ENCODE measurements at places on chromosomes 3 and 15.

DNA sequence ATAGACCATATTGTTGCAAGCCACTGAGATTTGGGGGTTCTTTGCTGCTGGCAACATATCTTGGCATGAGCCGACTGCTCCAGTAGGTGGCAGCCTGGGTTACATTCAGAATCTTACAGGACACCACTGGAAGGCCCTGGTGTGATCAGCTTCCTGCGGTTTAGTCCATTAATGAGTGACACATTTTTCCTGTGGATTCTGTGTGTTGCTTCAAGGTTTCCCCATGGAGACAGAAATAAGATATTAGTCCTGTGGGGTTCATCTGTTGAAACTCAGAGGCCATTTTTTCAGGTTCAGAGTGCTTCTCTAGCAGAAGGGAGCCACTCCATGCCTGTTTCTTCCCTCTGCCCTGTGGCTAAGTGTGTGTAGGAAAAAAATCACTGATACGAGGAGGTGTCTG, 116.2 kb downstream of the MFSD1 start:
- DNase-seq = peak; percentile 29

- no peak for DNase-seq
Measured at GRCh38 chr3:114290911-114291901, 2.6 kb upstream of the TIGIT start.

GRCh38 chr3:68728343-68728742, 204.0 kb downstream of the TAFA4 start:
- no peak for DNase-seq

DNA sequence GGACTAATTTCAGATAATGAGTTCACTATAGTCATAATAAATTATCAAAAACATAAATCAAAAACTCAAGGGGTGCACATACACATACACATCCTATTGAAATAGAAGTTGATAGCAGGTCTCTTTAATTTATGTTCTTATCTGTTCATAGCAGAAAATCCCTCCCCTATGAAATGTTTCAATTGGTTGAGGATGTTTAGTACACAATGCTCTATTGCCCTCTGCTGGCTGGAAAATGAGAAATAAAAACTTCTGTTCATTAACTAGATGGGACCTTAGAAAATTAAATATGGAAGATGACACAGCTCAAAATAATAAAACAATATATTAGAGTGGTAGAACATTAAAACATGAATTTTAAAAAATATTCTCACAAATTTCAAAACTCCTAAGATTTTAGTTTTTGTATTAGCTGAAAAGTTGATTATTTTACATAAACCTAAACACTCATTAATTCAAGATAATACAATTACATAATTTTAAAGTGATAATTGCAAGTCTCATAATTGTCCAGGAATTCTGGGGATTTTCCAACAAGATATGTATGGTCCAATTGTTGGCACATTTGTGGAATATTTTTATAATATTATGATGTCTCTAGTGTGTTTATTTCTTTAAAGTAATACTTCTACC, 735.0 kb downstream of the ROBO1 start:
- DNase-seq = peak; percentile 59

GRCh38 chr15:88498996-88499395, 31.5 kb downstream of the MRPS11 start:
- peak; percentile 35 for DNase-seq

DNA sequence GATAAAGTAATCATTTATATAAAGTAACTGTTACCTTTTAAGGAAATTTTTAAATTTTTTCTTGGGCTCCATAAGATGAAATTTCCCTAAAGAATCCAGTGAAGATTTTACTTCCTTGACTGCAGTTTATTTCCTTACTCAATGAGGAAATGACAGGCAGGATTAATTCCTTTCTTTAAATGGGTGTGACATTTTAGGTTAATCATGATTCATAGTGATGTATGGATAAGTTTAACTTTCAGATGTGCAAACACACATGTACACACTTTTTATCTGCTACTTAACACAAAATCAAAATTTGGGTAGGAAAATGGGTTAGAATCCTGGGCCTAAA, 11.2 kb upstream of the LEO1 start:
- no peak for DNase-seq

GRCh38 chr15:74558706-74559105, 17.7 kb downstream of the ARID3B start:
- DNase-seq = no peak

- DNase-seq = no peak
Measured at GRCh38 chr15:68312701-68313204, 35.2 kb downstream of the FEM1B start.

Measured in NCI-H2227 treated with DMSO at 0.1 percent for 48 hours (cell line).